ENCODE measurements at places on chromosomes 5 and 9.
A peak's percentile ranks its signal among the peaks of the same experiment; 100 is the strongest.

GRCh38 chr5:42547141-42547540, 123.9 kb downstream of the GHR start:
- DNase-seq: no peak

- no peak for DNase-seq
Measured at GRCh38 chr5:84115727-84116126, 269.0 kb downstream of the EDIL3 start.

GRCh38 chr9:136829981-136830885, 12.0 kb upstream of the AJM1 start:
- no peak for DNase-seq

DNA sequence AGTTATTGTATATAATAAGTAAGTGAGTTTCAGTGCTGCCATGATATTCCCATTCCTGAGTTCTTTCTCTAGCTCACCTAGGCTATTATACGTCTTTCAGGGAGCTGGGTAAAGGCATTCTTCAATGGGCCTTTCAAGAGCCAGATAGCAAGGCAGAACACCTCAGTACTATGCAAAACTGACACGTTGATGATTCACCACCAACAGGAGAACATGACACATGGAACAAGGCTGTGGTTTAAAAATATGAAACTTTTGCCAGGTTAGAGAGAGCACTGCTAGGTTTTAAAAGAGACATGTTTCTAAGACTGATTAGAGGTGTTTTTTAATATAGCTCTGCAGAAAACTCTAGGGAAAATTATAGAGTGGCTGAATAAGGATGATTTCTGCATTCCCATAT, 95.9 kb downstream of the UGCG start:
- no peak for DNase-seq

- DNase-seq: no peak
Measured at GRCh38 chr5:19988457-19988856, 457 bp upstream of the CDH18 start.

DNA sequence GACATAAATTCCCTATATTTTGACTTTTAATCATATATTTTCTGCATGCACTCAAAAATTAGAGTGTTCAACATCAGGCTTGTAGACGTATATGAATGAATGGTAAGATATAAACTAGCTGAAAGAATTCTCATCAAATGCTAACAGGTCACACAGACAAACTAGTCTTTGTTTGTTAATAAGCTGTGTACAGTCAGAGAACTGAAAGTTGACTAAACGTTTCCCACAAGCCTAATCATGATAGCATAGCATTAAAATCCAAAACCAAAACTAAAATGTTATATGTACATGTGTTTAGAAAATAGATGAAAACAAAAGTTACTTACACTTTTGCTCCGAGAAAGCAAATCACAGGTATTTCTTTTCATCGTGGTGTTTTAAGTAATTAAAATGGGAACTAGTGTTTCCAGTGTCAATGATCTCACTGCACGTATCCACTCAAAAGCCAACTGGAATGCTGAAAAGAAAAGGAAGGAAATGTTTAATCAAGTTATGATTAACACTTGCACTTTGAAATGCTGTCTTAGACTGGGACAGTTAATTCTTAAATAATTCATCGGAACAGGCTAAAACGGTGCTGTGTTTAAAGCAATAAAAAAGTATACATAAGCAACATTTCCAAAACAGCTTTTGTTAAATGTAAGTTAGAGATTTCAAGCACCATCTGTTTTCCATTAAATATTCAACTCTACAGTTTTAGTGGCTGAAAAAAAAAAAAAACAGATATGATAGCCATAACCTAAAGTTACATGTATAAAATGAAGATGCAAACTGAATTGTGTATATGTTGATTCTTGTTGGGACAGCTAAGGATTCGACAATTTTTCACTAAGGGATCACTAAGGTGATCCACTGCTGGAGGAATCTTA, 291.9 kb upstream of the PDE4D start:
- DNase-seq: no peak

DNA sequence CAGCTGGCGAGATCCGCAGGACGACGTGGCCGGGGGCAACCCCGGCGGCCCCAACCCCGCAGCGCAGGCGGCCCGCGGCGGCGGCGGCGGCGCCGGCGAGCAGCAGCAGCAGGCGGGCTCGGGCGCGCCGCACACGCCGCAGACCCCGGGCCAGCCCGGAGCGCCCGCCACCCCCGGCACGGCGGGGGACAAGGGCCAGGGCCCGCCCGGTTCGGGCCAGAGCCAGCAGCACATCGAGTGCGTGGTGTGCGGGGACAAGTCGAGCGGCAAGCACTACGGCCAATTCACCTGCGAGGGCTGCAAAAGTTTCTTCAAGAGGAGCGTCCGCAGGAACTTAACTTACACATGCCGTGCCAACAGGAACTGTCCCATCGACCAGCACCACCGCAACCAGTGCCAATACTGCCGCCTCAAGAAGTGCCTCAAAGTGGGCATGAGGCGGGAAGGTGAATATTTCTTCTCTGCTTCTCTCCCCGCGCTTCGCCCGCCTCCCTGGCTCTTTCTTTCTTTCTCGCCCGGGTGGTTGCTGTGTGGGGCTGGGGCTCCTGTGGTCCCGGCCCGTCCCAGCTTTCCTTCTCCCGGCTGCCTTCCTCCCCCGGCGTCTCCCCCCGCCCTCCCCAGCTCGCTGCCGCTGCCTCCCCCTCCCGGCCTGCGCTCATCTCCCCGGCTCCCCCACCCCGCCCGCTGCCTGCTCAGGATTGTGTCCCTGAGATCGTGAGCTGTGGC, 2.2 kb downstream of the NR2F1 start:
- DNase-seq: peak; percentile 40

DNA sequence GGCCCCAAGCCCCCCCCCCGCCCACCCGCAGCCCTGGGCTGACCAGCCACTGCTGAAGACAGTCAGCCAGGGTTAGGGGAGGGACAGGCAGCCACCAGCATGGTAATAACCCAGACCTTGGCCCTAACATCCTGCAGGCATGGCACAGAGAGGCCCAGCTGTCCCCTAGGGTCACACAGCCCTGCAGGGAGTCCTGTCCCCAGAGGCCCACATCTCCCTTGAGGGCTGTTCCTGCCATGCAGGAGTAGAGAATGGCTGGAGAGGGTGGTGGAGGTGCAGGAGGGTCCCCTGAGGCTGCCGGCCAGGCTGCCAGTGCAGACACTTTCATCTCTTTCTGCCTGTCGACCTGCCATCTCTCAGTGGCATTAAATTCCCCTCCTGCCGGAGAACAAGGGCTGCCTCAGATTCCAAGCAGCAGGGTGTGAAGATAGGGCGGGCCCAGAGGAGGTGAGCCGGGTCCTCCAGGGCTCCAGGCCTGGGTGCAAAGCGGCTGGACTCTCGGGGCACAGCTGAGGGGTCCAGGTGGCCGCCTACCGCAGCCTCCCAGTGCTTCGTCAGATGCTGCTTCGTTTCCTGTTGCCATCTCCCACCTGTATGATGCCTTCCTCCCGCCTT, 40.0 kb downstream of the CXXC5 start:
- DNase-seq: no peak

DNA sequence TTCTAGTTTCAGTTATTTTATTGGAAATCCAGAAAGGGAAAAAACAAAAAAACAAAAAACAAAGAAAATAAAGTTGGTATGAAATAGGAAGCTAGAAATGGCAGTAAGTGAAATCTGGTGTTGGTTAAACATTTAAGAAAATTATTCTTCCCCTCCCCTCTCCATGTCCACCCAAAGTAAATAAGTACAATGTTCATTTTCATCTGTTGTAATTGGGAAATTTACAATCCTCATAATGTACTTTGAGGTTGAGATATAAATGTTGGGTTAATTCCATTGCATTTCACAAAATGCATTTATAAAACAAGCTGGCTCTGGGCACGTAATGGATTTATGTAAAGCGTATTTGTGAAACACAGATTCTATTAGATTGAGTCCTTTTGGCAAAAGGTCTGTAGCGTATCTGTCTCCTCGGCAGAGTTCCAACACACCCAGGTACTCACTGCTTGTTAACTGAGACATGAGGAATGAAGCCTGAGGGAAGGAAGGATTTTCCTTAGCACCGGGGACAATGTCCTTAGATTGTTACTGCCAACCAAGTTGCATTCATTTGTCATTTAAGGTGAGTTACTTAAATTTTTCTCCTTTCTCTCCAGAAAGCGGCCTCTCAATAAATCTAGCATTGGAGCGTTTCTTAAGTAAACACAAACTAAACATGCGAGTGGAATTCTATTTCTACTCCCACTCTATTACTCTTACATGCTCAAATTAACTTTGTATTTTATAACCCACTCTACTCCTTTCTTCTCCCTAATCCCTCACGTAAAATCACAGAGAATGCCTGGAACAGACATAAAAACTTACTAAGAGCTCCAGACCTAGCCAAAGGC, 912.3 kb upstream of the WWC1 start:
- DNase-seq: no peak

DNA sequence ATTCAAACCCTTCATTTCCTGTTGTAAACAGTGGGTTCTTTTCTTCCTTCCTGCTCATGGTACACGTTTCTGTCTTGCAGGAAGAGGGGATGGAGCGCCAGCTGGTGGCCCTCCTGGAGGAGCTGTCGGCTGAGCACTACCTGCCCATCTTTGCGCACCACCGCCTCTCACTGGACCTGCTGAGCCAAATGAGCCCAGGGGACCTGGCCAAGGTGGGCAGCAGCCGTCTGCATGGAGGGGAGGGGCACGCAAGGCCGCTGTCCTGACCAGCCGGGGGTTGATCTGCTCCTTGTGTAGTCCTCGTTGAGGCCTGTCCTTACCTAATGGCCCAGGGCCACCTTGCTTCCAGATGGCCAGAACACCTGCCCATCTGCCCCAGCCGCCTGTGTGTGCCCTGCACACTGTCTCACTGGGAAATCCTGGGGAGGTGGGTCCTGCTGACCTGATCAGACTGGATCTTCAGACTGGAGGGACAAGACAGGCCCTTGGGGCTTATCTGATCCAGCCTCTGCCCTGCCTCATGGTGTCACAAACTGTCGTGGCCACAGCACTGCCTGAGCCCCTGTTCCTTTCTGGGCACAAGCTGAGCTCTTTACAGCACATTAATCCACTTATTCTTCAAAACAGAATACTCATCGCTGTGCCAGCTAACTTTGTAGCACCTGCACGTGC, 44.7 kb downstream of the LRSAM1 start:
- no peak for DNase-seq

- no peak for DNase-seq
Measured at GRCh38 chr9:95876595-95876994, 1.1 kb downstream of the ERCC6L2 start.

DNA sequence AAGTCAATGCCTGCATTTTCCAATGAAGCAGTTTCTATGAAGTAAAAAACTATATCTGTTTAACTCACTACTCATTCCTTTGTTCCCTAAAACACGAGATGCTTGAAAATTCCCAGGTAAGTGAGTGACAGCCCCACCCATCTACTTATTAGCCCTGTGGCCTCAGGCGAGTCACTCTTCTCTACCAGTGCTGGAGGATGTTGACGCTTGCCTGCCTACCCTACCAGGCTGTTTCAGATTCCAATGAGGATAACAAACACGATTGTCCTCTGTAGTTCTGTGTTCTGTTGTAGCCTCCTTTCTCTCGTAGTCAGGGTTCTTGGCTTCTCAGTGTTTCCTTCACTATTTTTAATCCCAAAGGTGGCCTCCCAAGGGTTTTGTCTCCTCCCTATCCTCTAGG, 388.8 kb downstream of the KDM4C start:
- no peak for DNase-seq

DNA sequence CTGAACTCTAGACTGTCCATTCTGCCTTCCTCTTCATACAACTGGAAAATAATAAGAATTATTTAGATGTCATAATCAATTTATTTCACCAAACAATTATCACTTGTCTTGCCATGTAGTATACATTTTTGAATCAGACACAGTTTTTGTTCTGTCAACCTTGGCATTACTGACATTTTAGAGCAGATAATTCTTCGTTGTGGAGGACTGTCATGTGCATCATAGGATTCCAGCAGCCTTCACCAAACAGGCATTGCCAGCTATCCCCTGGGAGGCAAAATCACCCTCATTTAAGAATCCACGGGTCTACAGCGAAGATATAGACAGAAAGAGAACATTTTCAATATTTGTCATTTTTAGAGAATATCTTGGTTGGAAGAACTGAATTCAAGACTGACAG, 293.9 kb downstream of the KDM4C start:
- DNase-seq: no peak

DNA sequence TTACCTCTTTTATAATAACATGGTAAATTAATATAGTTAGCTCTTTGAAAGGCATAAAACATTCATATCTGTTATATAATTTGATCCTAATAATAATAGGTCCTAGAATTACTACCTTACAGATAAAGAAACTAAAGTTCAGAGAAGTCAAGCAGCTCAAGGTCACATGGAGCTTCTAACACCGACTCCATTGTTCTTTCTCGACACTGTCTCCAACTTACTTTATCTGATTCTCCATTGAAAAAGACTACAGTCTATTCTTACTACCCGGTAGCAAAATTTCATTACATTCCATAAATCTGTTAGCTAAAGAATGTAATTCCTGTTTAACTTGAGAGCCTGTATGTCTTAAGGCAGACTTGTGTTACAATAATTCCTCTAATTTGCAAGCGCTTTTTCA, 96.3 kb upstream of the TMEM161B start:
- no peak for DNase-seq

- no peak for DNase-seq
Measured at GRCh38 chr9:123355761-123356431, at the start of gene CRB2. TSS of gene CRB2 (plus strand) at chr9:123356197. CDS start at chr9:123356261, 64 bp downstream.

DNA sequence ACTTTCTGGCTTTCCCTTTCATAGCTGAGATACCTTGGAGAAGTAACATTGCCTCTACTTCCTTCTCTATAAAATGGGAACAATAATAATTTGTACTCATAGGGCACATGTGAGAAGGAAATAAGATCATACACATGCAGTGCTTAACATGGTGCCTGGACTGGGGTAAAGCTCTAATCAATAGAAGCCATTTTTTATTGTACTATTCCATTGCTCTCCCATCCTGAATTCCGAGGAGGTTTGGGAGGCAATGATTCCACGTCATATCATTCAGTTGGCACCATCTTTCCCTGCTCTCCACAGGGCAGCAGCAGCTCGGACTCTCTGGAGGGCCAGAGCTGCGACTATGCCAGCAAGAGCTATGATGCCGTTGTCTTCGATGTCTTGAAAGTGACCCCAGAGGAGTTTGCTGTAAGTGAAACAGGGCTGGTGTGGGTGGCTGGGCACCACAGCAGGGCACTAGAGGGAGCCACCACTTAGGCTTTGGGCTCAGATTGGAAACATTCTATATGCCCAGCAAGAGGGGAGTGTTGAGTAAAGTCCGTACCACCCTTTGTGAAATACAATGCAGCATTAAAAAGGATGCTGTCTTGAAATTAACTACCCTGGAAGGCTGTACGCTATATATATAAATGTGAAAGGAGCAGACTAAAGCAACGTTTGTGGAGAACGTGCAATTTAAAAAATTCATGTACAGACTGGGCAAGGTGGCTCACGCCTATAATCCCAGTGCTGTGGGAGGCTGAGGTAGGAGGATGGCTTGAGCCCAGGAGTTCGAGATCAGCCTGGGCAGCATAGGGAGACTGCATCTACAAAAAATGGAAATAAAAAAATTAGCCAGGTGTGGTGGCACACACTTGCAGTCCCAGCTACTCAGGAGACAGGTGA, 51.2 kb downstream of the RALGPS1 start:
- peak; percentile 63 for DNase-seq
